Neural progenitor cell (in vitro differentiated cells): ENCODE measurements at places on chromosomes 16 and 17.

DNA sequence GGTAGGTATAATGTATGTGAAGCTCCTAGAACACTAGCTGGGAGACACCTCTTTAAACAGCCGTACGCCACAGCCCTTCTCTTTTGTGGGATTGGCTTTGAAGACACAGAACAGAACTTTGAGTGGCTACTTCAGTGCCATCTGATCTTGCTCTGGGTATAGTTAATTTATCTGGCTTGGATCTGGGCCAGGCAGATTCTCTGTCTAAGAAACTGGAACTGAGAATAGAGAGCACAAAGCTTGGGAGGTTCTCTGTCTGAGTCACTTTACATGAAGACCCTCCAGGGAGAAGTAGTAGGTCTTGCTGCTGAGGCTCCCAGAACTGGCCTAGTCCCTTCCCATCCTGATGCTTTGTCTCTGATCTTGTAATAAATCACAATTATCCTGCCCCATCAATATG, 721.0 kb upstream of the KIF2B start:
- no peaks in the 10 kb centered on the region for H3K36me3 ChIP-seq
- no peak overlapping the region for H3K27ac ChIP-seq
- H3K4me3 ChIP-seq, result no peak overlapping the region
- H3K27me3 ChIP-seq, result no peaks in the 10 kb centered on the region

DNA sequence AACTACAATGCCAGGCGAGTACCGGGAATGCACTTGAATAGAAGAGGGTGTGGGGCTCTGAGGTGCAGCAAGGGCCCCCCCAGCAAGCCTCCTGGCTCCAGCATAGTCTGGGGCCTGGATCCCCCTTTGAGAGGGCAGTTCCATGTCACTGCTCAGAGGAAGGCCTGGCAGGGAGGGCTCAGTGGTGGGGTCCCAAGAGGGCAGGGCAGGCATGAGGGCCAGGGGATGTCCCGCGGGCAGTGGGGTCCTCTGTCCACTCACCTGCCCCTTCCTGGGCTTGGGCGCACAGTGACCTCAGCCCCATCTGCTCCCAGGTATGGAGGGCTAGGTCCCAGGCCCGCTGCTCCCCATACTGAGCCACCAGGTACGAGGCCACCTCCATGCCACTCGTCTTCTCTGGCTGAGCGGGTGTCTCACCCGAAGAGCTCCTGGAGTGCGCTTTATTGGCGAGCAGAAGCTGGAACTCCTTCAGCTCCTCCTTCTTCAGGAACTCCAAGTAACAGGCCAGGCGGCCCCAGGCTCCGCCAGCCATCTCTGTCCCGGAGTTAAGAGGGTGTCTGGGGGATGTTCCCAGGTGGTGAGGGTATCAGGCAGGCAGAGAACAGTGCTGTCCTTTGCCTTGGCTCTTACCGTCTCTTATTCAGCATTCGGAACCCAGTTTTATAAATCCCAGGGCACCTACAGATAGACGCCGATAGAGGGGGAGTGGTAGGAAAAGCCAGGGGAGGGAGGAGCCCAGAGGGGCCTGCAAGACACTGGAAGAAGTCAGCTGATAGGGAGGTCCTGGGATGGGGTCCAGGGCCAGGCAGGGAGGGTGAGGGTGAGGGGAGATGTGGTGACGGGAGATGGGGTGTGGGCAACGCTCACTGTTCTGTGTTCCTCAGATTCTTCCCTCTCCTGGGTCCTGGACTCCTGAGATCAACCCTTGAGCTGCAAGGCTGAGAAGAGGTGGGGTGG, 605 bp downstream of the NLRP1 start:
- no peaks in the 10 kb centered on the region for H3K4me1 ChIP-seq
- H3K27ac ChIP-seq, result no peak overlapping the region
- DNase-seq, result no peak
- no peaks in the 10 kb centered on the region for H3K36me3 ChIP-seq

DNA sequence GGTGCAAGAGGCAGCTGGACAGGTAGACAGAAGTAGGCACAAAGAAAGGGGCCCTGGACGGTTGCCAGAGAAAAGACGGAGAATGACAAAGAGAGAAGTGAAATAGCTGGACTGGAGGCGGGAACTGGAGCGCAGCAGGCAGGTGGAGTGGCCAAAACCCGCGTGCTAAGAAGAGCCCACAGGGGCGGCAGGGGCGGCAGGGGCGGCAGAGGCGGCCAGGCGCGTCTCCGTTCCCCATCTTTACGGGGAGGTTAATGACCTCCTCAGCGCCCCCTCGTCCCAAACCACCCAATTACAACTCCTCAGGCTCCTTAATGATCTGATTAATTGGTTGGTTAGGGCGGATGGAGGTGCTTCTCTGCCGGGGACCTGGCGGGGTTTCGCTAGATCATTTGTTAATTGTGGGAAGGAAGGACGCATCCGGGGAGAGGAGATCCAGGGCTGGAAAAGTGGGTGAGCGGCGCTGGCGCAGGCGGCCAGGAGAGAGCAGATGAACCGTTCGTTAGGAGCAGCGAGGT, 15.4 kb upstream of the HOXB9 start:
- no peak overlapping the region for H3K4me3 ChIP-seq
- H3K36me3 ChIP-seq, result no peaks in the 10 kb centered on the region
- no peaks in the 10 kb centered on the region for H3K4me1 ChIP-seq
- no peak overlapping the region for H3K27ac ChIP-seq
- peaks cover 100% of the 10 kb centered on the region for H3K27me3 ChIP-seq

DNA sequence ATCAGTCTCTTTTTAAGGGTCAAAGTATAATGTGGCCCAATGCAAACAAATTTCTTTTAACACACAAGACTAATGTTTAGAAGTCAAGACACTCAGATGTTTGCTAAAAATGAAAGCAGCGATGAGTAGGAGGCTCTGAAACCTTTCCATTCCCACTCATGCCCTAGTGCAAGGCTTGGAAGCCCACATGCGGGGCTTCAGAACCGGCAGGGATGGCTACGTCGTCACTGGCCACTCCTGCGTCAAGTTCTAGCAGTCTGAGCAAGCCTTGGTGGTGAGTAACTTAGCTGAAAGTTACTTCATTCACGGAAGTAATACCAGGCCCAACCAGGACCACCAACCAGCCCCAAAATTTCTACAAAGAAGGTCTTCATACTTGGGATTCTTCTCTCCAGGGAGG, 14.8 kb upstream of the TMED6 start:
- H3K27me3 ChIP-seq, result no peaks in the 10 kb centered on the region
- peaks cover 8% of the 10 kb centered on the region for H3K36me3 ChIP-seq
- DNase-seq, result no peak

- H3K27me3 ChIP-seq, result no peaks in the 10 kb centered on the region
- H3K27ac ChIP-seq, result no peak overlapping the region
- H3K4me1 ChIP-seq, result no peaks in the 10 kb centered on the region
- no peak for DNase-seq
Measured at GRCh38 chr17:27603421-27603770, 27.6 kb upstream of the LGALS9 start.
